GM04504 (cell line): ENCODE measurements at places on chromosomes 4 and X.
A peak's percentile ranks its signal among the peaks of the same experiment; 100 is the strongest.

GRCh38 chrX:48854898-48855297, 19.5 kb upstream of the PCSK1N start:
- no peak for DNase-seq

DNA sequence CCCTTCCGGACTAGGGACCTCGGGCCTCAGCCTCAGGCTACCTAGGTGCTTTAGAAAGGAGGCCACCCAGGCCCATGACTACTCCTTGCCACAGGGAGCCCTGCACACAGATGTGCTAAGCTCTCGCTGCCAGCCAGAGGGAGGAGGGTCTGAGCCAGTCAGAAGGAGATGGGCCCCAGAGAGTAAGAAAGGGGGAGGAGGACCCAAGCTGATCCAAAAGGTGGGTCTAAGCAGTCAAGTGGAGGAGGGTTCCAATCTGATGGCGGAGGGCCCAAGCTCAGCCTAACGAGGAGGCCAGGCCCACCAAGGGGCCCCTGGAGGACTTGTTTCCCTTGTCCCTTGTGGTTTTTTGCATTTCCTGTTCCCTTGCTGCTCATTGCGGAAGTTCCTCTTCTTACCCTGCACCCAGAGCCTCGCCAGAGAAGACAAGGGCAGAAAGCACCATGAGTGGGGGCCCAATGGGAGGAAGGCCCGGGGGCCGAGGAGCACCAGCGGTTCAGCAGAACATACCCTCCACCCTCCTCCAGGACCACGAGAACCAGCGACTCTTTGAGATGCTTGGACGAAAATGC, at the start of gene WAS:
Gene WAS (plus strand): TSS at position 389 of the 572 bp plus-strand sequence. CDS start 55 bp downstream, at position 444.
- no peak for DNase-seq

DNA sequence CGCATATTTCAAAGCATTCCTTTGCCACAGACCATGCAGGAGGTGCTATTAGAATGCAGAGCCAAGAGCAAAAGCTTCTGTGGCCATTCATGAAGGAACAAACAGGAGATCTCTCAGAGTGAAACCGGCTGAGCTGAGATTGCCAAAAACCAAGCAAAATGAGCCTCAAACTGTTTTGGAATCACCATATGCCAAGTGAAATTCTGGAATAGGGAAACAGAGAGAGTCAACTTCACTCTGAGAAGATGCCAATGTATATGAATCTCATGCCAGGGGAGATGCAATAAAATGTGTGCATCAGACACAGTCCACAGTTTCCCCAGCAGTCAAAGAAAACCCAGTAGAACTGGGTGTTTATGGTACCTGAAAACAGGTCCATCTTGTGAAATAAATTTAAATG, 42.3 kb downstream of the SRPX start:
- no peak for DNase-seq

- no peak for DNase-seq
These were observed 92.8 kb downstream of the COL25A1 start for GRCh38 chr4:109209647-109210046.

DNA sequence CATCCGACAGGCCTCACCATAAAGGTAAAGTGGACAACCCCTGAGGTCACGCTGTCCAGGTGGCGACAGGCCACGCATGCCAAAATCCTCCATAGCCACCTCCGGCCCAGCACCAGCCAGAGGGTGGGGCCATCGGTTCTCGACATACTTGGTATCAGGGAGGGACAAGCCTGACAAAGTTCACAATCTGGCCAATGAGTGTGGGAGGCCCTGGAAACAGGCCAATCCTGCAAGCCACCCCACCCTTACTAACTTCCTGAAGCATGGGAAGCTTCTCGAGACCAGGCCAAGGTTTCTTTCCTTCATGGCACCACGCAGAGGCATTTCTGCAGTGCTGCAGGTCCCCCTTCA, 73.8 kb downstream of the MTMR1 start:
- no peak for DNase-seq

DNA sequence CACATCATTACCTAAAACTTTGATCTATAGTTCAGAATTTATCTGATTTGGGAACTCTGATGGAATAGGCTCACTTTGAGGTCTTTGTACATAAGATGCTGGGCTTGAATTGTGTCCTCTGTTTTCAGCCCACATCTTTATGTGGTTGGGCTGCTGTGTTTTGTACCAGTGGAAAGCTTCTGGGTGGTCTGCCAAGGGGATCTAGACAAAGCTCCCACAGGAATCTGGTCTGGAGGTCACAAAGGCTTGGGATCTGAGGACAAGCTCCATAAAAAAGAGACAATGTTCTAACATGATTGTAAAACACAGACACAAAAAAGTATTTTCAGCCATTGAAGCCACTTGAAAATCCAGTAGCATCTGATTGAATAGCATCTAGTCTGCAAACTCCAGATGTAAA, 393.5 kb upstream of the PITX2 start:
- DNase-seq: no peak

DNA sequence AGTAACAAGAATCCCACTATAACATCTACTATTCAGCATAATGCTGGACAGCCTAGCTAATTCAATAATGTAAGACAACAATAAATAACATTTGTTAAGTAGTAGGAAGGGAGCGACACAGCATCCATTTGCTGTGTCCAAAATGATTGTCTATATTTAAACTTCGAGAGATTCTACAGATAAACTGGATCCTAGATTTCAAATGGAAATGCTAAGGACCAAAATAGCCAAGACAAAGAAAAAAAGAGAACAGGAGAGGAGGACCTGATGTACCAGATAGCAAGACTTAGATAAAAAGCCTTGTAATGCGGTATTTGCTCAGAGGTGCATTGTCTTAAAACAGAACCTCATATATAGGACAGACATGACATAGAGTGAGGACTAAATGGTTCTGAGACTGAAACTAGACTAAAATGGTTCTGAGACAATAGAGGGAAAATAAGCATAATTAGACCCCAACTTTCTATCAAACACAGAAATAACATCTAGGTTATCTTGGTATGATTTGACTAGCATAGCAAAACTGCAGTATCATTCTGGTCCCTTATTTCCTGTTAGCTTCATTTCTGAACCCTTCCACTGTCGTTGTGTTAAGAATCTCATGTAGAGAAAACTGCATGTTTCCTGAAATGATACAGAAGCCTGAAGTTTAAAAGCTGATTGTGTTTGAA, 3.8 kb downstream of the HPGDS start:
- DNase-seq: no peak

DNA sequence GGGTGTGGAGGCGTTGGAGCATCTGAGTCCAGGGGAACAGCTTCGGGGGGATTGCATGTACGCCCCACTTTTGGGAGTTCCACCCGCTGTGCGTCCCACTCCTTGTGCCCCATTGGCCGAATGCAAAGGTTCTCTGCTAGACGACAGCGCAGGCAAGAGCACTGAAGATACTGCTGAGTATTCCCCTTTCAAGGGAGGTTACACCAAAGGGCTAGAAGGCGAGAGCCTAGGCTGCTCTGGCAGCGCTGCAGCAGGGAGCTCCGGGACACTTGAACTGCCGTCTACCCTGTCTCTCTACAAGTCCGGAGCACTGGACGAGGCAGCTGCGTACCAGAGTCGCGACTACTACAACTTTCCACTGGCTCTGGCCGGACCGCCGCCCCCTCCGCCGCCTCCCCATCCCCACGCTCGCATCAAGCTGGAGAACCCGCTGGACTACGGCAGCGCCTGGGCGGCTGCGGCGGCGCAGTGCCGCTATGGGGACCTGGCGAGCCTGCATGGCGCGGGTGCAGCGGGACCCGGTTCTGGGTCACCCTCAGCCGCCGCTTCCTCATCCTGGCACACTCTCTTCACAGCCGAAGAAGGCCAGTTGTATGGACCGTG, 2.2 kb downstream of the AR start:
- no peak for DNase-seq

GRCh38 chrX:152177497-152178269, 39.3 kb upstream of the MAGEA10 start:
- DNase-seq: no peak

GRCh38 chr4:151694961-151695720, 65.7 kb downstream of the GATB start:
- DNase-seq: no peak

DNA sequence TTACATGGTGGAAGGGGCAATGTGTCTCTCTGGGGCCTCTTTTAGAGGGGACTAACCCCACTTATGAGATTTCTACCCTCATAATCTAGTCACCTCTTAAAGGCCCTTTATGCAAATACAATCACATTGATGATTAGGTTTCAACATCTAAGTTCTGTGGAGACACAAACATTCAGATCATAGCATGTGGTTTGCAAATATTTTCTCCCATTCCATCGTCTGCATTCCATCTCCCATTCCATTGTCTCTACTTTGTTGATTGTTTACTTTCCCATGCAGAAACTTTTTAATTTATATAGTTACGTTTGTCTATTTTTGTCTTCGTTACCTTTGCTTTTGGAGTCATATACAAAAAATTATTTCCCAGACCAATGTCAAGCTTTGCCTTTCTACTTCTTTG, 927.5 kb upstream of the INTU start:
- DNase-seq: no peak

- DNase-seq: no peak
These were observed 58.5 kb downstream of the PRPS1 start for GRCh38 chrX:107686792-107687191.

GRCh38 chrX:123330229-123330942, 146.3 kb downstream of the GRIA3 start:
- no peak for DNase-seq

- no peak for DNase-seq
These were observed 577.2 kb upstream of the HTR2C start for GRCh38 chrX:114006664-114007063.

GRCh38 chr4:185640811-185641675, 105.7 kb upstream of the PDLIM3 start:
- peak; percentile 37 for DNase-seq

- no peak for DNase-seq
These were observed 152.5 kb downstream of the CCNG2 start for GRCh38 chr4:77309496-77309895.

GRCh38 chr4:112170451-112170993, 25.3 kb downstream of the FAM241A start:
- peak; percentile 73 for DNase-seq

DNA sequence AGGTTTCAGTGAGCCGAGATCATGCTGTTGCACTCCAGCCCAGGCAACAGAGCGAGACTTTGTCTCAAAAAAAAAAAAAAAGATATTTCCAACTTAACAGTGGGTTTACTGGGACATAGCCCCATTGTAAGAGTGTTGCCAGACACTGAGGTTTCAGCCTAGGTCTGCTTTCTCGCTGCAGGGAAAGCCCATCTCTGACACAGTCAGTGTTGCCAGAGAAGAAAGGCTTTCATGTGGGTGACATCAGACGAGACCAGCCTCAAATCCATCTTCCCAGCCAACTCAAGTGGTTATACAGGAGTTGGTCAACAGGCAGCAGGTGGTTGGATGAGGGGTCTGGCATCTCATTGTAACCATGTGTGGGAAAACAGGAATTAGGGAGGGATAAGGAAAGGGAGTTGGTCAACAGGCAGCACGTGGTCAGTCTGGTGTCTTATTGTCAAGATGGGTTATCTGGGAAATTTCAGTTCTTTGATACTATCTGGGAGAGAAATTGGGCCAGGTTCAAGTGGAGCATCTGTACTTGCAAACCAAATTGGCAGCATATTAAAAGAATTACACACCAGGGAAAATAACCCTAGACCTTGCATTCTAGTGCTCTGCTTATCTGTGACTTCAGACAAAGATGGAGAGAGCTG, 41.1 kb downstream of the NELFA start:
- no peak for DNase-seq

DNA sequence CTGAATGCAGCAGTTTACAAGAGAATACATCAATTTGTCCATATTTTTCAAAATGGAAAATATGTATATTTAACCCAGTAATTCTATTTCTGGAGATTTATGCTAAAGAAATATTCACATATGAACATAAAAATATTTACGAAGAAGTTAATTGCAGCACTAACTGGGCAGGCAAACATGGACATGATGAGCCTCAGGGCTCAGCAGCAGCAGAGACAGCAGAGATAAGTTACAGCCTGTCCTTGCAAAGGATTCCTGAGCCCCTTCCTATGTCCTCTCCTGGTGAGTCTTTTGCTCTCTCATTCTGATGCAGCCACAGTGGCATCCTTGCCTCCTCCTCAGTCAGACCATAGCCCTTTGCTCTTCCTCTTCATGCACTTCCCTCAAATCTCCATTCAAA, 680.6 kb upstream of the CPEB2 start:
- no peak for DNase-seq

DNA sequence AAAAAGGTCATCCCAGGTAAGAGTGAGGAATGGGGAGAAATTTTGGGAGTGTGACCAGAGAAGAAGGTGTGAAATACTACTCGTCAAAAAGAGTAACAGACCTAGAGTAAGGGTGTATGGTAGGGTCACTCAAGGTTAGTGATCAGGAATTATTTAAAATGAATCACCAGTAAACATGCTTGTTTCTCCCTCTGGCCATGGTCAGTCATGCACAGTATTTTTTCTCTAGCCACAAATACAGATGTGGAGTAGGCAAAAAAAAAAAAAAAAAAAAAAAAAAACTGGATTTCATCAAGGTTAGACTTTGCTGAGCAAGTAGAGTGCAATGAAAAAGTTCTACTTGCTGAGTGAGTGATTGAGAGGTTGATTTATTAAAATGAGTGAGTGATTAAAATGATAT, 34.2 kb upstream of the SLIT2 start:
- peak; percentile 16 for DNase-seq

DNA sequence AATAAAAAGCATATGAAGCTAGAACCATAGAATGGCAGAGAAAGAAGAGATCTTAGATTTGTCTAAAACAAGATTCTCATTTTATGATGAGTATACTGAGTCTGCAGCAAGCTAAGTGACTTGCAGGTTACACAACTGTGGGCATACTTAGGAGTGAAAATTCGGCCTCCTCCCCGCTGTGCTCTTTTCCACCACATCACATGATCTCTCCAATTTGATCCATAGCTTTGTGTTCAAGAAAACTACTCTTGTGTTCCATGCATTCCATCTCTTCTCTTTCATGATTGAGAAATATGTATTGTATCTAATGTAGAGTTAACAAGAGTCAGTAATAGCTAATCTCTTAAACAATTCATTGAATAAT, 234.3 kb downstream of the SCFD2 start:
- DNase-seq: no peak

GRCh38 chrX:150334981-150335380, 28.1 kb upstream of the MAMLD1 start:
- DNase-seq: no peak

DNA sequence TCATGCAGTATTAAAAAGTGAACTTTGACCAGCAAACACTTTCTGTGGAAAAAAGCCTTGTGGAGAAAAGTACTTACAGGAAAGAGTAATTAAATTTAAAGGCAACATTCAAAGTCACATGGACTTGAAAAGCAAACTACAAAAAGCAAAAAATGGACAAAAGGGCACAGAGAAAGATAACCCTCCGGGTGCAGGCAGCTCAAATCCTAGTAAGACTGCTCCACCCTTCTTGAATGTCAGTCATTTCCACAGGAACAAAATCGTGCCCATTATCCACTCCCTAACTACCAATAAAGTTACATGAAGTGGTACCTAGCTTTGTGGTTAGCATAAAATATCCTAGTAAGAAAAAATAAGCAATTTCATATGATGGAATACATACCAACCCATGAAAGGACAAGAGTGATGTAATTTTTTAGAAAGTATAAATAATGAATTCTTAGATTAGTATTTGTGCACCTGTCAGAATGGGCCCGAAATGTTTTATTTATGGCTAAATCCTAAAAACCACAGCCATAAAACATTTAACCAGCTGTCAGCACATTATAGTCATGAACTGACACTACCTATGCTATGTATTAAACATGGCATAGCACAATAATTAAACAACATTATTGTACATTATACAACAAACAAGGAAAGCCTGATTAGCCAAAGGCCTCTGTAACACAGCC, 43.3 kb downstream of the MAML3 start:
- DNase-seq: no peak
